ENCODE measurements at places on chromosomes 7 and 10.

- DNase-seq: no peak
These were observed 19.9 kb upstream of the GPR141 start for GRCh38 chr7:37663693-37664092.

GRCh38 chr7:38142736-38143135 lies 35.3 kb upstream of the STARD3NL start:
- no peak for DNase-seq

- DNase-seq: no peak
These were observed 27.7 kb upstream of the GLI3 start for GRCh38 chr7:42264702-42265101.

- no peak for DNase-seq
These were observed 658 bp downstream of the CYP2E1 start for GRCh38 chr10:133527771-133528271.

- no peak for DNase-seq
These were observed 13.9 kb upstream of the ABCC2 start for GRCh38 chr10:99768556-99768955.

DNA sequence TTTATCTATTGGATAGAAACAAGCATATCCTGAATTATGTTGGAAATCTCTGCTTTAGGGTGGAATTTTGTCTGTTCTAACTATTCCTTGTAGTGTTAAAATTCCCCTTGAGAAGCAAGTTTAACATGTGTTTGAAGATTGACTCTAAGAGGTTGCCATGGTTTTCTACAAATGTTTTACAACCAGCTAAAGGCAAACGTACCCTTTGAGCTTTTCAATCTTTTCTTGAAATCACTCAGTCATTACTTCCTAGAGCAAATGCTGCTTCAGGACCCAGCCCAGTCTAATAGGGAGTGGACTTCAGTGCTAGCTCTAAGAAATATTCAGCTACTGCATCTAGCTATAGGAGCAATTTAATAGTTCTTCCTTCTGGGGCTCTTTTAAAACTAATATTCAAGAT lies 118.8 kb upstream of the IFRD1 start:
- no peak for DNase-seq

DNA sequence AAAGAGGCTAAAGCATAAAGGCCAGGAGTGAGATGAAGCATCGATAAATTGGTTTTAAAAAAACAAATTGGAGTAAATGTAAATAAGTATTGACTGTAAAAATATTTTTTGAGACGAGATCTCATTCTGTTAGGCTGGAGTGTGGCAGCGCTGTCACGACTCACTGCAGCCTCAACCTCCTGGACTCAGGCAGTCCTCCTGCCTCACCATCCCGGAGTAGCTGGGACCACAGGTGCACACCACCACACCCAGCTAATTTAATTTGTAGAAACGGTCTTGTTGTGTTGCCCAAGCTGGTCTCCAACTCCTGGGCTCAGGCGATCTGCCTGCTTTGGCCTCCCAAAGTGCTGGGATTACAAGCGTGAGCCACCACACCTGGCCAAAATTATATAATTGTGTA lies 17.8 kb downstream of the HNRNPA2B1 start:
- no peak for DNase-seq

DNA sequence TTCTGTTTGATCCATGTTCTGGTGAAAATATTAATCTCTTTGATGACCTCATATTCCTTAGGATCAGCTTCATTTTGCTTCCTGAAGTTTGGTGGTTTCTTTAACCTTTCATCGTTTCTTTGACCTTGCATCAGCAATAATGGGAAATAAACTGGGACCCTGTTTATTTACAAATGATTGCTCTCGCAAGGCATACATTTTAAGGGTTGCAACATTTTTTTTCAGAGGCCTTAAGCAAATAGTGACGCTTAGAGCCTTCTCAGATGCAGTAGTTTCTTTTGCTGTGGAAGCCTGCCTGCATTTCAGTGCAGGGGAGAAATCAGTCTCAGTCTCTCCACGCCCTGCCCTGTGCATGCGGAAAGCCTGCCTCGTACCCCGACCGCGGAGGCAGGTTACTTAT lies 139.1 kb upstream of the NPS start:
- DNase-seq: no peak

GRCh38 chr7:157402911-157403534 lies 66.2 kb downstream of the DNAJB6 start:
- DNase-seq: no peak

DNA sequence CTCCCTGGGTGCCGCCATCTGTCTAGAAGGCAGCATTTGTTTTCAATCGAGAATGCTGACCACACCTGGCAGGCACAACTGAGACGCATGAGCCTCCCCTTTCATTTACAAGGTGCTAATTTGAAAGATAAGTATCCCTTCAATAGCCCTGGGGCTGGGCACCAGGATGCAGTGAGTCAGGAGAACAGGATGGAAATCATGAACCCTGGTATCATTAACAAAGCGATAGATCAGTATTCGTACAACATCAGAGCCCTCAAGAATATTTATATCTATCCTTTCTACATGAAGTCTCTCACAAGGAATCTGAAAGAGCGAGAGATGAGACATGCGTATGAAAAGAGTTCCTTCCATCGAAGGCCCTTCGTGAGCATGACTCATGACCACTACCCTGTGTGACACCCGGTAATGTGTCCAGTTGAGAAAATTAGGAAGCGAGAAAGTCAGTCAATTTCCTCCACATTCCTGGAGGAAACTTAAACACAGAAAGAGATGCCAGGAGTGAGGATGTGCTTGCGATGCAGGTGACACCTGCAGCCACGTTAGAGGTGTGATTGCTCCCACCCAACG lies 123.1 kb upstream of the PITRM1 start:
- no peak for DNase-seq

DNA sequence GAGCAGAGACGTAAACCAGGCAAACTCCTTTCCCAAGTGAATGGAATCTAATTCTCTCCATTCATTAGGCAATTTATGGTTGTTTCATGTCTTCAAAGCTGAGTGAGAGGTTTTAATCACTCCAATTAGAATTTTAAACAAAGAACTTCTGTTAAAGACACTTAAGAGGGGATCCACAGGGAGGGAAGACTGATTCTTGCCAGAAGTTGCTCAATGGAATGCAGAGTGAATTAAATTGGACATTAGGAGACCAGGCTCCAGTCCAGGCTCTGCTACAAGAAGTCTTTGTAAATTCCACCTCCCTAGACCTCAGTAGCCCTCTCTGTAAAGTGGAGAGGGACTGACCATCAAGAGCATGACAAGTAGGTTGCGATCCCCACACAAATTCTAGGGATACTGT lies 130.7 kb upstream of the TMEM72 start:
- DNase-seq: no peak

- no peak for DNase-seq
These were observed 6.9 kb downstream of the CYCS start for GRCh38 chr7:25118048-25118753.

- no peak for DNase-seq
These were observed 582.4 kb downstream of the SUGCT start for GRCh38 chr7:40717242-40717641.

DNA sequence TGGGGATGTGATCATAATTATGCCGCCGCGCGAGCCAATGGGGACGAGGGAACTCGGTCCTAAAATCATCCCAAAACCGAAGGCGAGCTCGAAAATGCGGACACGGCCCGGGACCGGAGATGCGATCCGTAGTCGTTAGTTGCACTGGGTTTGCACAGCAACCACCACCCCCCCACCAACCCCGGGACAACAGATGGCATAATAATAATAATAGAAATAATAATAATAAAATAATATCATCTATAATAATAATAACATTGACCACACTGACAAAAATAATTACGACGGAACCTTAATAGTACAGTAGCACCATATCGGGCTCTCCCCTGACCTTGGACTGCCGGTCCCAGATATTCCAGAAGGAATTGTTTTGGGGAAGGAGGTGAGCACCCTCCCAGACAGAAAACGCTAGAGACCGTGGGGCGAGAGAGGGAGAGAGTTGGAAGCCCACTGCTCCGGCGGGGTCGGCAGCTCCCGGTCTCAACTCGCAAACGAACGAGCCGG lies 1.1 kb upstream of the EMX2 start:
- no peak for DNase-seq

DNA sequence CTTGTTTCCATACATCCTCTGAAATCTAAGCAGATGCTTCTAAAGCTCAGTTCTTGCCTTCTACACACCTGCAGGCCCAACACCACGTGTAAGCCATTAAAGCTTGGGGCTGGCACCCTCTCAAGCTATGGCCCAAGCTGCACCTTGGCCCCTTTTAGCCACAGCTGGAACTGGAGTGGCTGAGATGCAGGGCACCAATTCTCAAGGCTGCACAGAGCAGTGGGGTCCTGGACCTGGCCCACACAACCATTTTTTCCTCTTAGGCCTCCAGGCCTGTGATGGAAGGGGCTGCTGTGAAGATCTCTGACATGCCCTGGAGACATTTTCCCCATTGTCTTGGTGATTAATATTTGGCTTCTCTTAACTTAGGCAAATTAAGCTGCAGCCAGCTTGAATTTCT lies 38.8 kb upstream of the ZMYND11 start:
- DNase-seq: no peak

- no peak for DNase-seq
These were observed 817 bp upstream of the DNAJB6 start for GRCh38 chr7:157335991-157336382.

- no peak for DNase-seq
These were observed 162.1 kb downstream of the SND1 start for GRCh38 chr7:127813991-127814541.

GRCh38 chr7:90461219-90461618 lies 8.2 kb upstream of the PTTG1IP2 start:
- DNase-seq: no peak

- DNase-seq: no peak
These were observed 11.1 kb downstream of the STEAP1B start for GRCh38 chr7:22488643-22489462.

GRCh38 chr7:1754345-1754908 lies 84.3 kb downstream of the ELFN1 start:
- DNase-seq: no peak

DNA sequence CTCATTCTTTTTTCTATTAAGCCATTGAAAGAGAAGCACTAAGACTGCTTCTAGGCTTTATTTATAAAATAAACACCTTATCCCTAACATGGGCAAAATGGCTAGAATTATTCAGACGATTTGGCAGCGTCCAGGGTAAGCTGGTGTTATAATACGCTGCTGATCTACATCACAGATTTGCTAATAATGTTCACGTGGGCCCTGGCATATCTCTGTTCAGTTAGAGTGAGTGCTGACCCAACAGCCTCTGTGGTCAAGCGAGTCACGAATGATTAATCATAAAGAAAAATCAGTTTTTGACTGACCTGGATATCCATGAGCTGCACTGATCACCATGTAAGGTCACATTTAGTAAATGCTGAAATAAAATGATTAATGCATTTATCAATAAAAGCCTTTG lies 28.4 kb upstream of the CBLL1 start:
- DNase-seq: no peak

DNA sequence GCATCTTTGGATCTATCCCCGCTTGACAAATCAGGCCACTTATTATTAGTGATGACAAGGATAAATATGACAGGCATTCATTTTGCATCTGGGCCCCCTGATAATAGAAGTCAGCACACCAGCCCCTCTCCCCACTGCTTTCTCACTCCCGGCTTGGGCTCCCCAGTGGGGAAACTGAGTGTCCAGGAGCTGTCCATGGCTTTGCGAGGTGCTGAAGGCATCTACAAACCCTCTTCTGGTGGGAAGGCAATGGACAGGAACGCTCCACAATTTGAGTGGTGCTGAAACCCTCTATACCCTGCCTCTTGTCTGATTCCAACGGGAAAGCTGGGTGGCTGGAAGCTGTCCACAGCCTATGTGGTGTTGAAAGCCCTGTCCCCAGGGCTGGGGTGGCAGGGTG lies 61.7 kb upstream of the PCBD1 start:
- no peak for DNase-seq

DNA sequence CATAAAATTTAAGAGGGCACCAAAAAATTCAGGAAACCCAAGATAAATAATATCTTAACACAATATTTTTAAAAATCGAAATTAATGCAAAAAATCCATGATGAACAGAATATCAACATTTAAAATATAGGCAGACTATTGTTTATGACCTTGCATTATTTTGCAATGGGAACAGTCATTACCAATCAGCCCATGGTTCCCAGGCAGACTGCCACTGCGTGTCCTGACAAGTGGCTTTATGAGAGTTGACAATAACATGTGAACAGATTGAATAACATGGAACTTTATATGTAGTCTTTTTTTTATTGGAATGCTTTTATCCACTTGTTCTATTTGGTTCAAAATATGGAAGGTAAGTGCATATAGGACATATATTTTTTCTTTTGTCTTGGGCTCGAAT lies 3.1 kb upstream of the AVPI1 start:
- DNase-seq: no peak

DNA sequence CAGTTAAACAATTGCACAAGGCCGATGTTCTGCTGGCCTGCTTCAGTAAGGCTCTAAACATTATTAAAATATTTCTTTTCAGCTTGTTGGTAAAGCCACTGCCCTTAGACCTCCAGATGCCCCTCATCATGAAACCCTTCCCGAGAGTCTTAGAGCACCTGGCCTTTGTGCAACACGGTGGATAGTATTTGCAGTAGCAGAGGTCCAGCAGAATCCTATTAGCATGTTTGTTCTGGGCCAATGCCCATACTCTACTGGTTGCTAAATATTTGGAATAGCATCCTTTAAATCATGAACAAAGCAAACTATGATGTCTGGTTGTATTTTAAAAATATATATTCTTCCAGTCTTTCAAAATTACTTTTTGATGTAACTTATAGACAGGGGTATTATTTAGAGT lies 584.6 kb downstream of the CNTNAP2 start:
- no peak for DNase-seq

- DNase-seq: no peak
These were observed 889.3 kb upstream of the CELF2 start for GRCh38 chr10:10128387-10128786.

DNA sequence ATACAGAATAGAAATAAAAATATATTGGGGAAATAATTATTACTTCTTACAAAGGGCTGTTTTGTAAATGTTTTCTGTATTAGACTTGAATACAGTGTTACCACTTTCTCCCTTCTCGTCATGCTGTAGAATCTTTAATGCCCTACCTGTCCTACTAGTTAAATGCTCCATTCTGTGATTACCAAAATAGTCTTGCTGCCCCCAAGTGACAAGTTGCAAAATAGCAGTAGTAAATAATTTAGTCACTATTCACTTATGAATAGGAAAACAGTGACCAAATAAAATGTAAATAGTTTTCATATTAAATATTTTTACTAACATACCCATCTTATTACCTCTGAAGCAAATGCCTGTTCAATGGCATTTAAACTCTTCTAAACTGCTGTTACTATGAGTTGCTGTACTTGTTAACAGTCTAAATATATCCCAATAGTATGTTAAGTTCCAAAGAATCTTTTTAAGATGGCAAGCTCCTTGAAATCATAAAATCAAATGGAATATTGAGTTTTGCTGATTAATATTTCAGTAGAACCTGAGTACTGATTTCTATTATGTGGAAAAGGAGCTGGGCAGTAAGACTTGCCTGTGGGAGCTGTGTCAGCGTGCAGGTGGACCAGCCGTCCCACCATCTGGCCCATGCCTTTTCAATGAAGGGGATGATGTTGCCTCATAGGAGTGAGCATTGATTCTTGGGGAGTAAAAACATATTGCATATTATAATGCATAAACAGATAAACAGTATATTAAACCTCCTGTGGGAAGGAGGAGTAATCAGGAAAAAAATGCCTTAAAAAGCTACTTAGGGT lies 18.1 kb upstream of the OIT3 start:
- DNase-seq: no peak
